ENCODE measurements at places on chromosomes 5 and 9.
A peak's percentile ranks its signal among the peaks of the same experiment; 100 is the strongest.

DNA sequence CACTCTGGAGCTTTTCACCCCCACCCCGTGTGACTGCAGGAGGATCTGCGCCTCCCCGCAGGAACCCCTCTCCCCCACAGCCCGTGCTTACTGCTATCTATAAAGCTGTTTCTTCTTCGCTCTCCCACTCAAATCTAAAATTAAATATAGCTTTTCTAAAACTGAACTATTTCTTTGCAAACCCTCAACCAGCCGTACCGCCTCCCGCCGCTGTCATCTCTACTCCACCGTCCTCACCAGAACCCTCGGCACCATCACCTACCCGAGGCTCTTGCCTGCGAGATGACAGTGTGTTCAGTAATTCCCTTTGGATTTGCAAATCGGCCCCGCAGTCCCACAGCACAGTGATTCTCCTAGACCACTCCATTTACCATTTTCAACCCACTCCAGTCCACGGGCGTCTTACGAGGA is 13.6 kb downstream of the LPCAT1 start:
- DNase-seq = no peak

- no peak for DNase-seq
Observed at GRCh38 chr5:121608826-121609225, 242.9 kb upstream of the FTMT start.

- no peak for DNase-seq
Observed at GRCh38 chr9:12718482-12719026, 25.4 kb downstream of the TYRP1 start.

DNA sequence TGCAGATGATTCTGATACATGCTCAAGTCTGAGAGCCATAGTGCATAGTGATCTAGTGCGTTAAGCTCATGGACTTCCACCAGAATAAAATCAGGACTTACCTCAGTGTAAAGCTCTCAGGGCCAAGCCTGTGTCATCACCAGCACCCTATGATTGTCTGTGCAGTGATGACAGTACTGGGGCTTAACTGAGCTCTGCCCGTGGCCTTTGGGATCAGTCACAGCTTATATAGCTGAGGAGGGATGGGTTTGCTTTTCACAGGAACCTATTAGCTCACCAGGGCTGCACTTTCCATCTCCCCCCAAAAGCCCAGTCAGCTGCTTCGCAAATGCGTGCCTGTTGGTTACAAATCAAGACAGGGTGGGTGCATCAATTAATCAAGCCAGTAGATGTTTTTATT is 246.9 kb downstream of the NR3C1 start:
- no peak for DNase-seq

DNA sequence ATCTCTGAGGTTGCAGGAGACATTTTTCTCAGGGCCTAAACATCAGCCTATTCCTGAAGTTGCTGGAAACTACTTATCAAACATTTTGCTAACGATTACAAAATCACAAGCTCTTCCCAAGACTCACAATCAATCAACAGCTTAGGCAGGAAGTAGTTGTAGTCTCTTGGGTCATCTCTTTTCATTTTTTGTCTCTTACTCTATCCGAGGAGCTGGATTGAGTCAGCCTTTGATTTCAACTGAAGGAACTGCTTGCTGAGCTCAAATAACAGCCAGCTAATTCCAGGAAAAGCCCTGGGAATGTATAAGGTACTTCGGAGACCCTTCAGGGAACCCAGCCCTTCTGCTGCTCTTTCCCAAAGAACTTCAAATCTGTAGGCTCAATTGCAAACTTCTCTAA is 398.9 kb downstream of the PLK2 start:
- DNase-seq = peak; percentile 14

GRCh38 chr9:136711751-136712689 is at the start of gene DIPK1B:
Gene DIPK1B, plus strand, starts transcription at chr9:136712572. Its CDS starts 94 bp downstream, at chr9:136712666.
- DNase-seq = no peak

GRCh38 chr5:31855134-31856040 is 216.5 kb downstream of the PDZD2 start:
- DNase-seq = no peak

DNA sequence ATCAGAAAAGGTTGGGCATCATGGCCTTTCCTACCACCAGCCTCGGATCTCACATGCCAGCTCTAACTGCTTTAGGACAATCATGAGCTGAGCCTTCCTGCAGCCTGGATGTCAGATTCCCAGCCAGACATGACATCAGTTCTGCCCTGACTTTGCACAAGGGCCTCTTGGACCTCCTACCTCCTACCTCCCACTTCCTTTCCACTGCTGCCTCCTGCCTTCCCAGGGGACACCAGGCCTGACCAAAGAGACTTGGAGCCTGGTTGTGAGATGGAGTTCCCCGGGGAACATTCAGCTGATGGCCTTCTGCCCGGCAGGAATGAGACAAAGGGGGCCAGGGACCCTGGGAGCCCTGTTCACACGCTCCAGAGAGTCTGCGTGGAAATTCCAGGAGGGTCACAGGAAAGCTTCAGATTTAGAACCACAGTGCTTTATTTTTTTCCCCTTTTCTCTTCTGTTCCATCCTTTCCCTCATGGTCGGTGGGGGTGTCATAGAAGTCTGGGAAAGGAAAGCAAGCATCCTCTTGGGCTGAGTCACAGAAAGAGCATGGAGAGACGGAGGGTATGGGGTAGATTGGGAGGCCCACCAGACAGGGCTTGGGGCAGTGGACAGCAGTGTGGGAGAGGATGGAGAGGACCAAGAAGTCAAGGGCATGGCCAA is 35.4 kb upstream of the IL17B start:
- peak; percentile 63 for DNase-seq

DNA sequence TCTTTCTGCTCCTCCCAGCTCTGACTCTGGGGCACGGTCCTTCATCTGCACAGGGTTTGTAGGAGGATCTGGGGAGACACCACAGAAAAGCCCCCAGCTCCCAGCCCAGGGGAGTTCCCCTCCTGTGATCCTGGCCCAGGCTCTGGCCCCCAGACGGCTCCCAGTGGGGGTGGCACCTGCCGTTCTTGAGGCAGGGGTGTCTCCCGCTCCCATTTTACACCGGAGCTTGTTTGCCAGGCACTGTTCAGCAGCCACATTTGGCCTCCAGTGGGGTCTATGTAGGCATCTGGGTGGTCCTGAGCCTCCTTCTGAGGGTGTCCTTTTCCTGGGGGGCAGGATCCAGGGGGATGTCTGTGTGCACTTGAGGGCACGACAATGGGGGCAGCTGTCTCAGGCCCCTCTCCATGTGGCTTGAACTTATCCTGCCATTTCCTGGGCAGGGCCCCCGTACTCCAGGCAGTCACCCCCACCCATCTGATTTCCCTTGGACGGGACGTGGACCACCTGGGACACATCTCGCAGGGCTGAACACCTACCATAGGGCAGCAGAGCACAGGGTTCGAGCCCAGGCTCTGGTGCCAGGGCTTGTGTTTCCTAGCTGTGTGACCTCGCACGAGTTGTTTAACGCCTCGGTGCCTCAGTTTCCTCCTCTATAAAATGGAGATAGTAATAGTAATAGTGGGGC is 275.0 kb upstream of the MVB12B start:
- DNase-seq = no peak

GRCh38 chr5:113201715-113202114 is 225.1 kb downstream of the DCP2 start:
- DNase-seq = no peak

DNA sequence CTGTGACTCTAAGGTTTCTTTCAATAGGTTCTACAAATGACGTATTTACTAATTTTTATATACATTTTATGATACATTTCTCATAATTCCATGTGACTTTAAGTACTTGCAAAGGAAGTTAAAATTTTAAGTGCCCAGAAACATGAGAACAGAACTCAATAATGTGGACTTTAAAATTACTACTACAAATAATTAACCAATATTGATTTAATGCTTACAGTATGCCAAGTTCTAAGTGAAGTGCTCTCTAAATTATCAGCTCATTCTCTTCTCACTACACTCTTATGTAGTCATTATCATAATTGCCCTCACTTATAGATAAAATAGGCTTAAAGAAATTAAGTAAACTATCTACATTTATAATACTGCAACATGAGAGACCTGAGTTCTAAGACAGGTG is 1690.7 kb upstream of the CDH9 start:
- DNase-seq = no peak

DNA sequence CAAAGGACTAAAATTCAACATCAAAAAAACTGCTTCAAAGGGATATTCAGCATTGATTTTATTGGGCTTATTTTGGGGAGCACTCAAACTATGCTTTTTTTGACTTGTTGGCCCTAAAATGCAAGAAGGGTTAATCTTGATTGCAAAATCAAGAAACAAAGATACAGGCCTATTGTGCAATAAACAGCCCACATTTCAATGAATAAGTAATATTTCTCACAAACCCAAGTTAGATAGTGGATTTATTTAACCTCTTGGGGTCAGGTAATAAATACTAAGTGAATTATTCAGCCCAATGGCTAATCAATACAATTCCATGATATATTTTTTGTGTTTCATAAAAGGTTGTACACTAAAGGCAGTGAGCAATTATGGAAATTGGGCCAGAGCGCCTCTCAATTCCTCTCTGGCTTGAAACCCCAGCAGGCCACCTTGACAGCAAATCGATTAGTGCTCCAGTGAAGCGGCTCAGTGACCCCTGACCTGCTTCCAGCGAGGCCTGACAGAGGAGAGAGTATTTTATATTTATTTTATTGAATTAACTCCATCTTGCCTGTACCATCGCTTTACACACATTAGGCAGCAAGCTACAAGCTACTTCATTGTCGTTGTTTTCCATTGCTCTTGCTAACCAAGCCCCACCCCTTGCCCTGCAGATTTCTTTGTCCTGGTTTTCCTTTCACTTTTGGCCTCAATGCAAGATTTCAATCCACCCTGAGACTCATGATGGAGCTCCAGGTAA is 65.5 kb downstream of the EBF1 start:
- DNase-seq = no peak

- peak; percentile 65 for DNase-seq
Observed at GRCh38 chr9:126558051-126558665, 55.6 kb upstream of the LMX1B start.

GRCh38 chr5:11000515-11001353 is 239.7 kb upstream of the DAP start:
- DNase-seq = no peak

DNA sequence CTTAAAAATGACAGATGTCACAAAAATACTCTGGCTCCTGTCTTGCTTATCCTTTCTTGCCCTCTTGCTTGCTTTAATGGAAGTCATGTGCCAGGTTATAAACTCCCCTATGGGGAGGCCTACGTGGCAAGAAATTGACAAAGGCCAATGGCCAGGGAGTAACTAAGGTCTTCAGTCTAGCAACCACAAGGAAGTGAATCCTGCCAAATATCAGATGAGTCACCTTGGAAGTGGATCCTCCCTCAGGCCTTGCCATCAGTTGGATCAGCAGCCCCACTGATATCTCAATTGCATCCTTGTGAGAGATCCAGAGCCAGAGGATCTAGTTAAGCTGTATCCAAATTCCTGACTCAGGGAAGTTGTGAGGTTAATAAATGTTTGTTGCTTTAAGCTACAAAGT is 82.8 kb downstream of the CAAP1 start:
- no peak for DNase-seq

- no peak for DNase-seq
Observed at GRCh38 chr9:129694243-129694646, 28.8 kb downstream of the PRRX2 start.

- no peak for DNase-seq
Observed at GRCh38 chr9:7132605-7133004, 374.8 kb downstream of the KDM4C start.

GRCh38 chr9:136292591-136293448 is 11.1 kb downstream of the CCDC187 start:
- no peak for DNase-seq

DNA sequence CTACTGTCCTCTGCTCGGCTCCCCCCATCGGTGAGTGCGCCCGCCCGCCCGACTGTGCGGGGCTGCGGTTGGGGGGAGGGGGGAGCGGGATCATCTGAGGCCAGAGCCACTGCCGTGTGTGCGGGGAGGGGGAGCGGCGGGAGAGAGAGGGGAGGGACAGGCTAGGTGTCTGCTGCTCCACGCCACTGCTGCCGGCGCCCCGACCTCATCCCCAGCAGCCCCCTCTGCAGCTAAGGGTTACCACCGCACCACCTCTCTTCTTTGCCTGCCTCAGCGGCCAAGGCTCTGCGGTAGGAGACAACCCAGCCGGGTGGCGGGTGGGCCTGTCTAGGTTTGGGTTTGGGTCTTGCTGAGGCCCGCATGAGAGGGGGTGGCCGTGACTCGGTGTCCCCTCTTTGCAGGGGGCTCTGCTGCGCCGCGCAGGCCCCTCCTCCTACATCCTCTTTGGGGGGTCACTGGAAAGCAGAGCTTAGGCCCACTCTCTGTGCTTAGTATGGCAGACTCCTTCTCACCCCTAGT is 670 bp upstream of the PURA start:
- DNase-seq = no peak

- DNase-seq = peak; percentile 54
Observed at GRCh38 chr9:110555551-110556331, 23.8 kb downstream of the SVEP1 start.

DNA sequence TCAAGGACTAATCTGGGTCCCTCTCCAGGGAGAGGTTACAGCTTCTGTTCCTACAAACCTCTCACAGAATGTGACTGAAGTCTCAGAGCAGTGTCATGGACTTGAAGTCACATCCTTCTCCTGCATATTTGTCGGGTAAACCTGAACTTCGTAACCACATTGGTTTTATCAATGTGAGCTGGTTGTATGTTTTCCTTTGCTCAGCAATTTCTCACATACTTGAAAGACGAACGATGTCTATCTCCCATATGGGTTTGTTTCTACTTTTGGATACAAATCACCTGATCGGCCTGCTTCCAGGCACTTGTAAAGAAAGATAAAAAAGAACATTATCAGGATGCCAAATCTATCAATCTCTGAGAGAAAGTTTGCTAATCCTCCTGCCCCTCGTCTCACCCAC is 411.0 kb downstream of the SPOCK1 start:
- DNase-seq = no peak

GRCh38 chr5:79685627-79686026 is 4.0 kb upstream of the CMYA5 start:
- DNase-seq = no peak

- peak; percentile 27 for DNase-seq
Observed at GRCh38 chr5:36606428-36607113, at the start of gene SLC1A3. Gene SLC1A3, plus strand, starts transcription at chr5:36606606. Its CDS starts 1,818 bp downstream, at chr5:36608424.

- DNase-seq = no peak
Observed at GRCh38 chr9:5510989-5511388, 658 bp downstream of the PDCD1LG2 start.

GRCh38 chr5:122264610-122265009 is 47.4 kb upstream of the SNCAIP start:
- no peak for DNase-seq

DNA sequence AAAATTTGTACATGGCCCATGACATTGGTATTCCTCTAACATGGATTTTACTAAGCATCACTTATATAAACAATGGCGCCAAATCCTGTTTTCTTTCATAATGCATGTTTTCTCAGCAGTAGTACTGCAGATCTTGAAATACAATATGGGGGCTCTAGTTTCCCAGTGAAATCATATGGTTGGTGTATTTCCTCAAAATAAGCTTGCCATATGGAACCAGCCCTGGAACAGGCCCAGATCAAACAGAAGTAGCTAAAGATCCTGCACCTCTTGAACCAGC is 163.9 kb downstream of the ZNF608 start:
- no peak for DNase-seq

Measured in hepatic stellate cell (primary cell).